ENCODE measurements at places on chromosomes 6 and 20. TPM values are rescaled to one million over a fixed set of nuclear protein-coding genes. Genes with fewer than 3 reads are reported as not detected.
A peak's percentile ranks its signal among the peaks of the same experiment; 100 is the strongest.

DNA sequence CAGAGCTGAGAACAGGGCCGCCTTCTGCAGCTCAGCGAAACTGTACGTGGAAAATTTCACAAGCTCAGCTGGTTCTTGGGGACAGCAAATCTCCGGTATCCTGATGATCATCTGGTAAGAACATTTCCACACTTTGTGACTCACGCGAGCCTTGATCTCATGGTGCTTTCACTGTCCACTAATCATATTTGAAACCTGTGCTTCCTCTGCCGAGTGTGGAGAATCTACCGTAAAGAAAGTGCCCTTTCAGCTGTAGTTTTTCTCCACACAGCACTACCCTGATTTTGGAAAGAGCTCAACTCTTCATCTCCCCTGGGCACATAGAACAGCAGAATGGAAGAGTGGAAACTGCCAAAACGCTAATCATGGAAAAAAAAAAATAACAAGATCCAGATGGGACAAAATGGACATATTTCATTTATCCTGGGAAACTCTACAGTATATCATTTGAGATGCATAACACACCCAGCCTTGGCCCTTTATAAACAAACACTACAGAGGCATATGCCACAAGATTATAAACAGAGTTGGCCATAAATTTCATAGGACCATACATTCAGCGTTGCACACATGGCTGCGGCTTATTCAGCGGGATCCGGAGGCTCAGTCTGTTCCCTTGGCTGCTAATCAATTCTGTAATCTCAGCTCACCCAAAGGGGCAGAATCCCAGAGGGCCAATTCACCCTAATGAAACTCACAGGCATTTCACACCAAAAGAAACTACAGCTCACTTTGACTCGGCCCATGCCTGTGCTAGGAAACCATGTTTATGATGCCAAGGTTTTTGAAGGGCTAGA lies 434.5 kb downstream of the HDGFL1 start:
- no peak for DNase-seq

DNA sequence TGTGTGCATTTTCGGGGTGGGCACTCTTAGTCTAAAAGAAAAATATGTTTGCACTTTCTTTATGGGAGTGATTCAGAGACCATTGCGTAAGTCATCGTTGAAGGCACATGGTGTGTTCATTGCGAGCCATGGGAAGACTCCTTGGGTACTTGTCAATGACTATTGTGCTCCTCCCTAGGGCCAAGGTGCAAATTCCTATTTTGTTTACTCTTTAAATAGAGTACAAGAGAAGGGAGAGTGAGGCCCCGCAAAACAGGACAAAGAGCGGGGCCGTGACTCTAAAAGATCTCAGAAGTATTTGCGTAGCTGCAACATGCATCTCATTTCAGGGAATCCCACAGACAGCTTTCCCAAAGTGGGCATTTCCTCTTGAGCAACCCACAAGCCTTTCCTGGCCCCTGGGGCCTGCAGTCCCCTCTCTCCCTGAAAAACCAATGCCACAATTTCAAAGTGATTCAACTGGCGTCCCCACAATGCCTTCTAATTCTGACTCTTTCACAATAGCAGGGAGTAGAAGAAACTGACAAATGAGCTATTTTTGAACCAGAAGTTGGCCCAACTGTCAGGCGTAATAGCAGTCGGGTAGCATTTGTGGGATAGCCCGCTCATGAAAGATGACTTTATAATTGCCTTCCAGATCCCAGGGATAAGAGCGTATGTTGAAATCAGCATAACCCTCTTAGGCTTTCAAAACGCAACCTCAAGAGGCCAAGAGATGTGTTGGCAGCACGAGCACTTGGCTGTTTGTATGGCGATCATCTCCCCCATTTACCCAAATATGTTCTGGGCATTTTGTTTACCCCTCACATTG lies 277.9 kb upstream of the BMP2 start:
- DNase-seq, result peak; percentile 97

- DNase-seq, result no peak
Observed at GRCh38 chr6:111838749-111839484, 34.3 kb downstream of the FYN start.

DNA sequence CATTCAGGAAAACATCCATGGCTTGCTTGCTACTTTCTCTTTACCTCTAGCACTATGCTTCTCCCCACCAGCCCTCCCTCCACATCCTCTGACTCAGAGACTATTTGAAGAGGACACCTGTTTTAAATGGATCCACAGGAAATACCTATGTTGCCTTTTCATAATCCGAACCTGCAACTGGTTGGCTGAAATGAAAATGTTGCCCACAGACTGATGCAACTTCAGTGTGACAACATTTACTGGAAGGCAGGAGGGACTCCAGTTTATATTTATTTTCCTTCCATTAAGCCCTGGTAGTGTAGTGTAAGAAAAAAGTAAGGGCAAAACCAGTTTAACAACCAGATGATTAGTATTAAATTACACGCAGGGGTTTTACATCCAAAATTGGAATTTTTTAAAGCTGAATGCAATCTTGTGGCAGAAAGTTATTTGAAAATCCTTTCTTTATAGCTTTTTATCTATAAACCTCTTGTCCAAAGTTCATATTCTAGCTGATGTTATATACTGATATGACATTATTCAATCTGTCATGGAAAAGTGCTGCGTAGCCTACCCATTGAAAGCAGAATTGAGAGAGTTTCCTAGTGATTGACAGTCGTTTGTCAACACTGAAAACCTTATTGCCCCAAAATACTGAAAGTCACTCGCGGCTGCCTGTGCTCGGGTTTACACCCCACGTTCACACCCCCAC lies 881 bp upstream of the AIG1 start:
- DNase-seq, result peak; percentile 93

DNA sequence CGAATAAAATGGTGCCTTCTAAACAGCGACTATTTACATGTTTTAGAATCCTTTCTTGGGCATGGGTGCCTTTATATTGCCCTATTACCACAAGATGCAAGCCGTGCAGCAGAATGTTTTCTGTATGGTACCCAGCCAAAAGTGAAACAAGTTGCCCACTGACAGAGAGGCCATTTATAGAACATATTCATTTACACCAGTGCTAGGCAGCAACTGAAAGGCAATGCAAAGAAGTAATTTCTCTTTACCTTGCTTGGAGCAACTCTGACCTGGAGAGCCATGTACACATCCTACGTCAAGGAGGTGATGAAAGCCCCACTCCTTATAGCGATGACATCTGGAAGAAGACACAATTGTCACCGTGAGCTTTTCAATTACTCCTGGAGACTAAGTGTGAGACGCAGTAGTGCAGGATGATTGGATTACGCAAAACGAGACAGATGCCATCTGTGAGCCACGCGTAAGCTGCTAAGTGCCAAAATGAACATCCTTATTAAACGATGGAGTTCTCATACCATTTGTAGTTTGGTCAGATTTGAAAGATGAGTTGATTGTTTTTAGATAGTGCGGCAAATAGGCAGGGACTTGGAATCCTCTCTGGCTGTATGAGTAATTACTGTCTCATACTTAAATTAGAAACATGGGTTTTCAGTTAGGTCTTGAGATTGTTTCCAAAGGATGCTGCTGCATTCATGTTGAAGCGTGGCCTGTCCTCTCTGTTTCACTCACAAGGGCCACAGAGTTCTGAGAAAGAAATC lies at the start of gene TMEM244:
TMEM244 (minus strand) TSS at position 408 of the 758 bp plus-strand sequence; CDS start at position 281, 127 bp downstream.
- DNase-seq, result peak; percentile 28

The HLA-DRB1 gene
- not detected for total RNA-seq

The KCNK5 gene
- 3.5 TPM for total RNA-seq

DNA sequence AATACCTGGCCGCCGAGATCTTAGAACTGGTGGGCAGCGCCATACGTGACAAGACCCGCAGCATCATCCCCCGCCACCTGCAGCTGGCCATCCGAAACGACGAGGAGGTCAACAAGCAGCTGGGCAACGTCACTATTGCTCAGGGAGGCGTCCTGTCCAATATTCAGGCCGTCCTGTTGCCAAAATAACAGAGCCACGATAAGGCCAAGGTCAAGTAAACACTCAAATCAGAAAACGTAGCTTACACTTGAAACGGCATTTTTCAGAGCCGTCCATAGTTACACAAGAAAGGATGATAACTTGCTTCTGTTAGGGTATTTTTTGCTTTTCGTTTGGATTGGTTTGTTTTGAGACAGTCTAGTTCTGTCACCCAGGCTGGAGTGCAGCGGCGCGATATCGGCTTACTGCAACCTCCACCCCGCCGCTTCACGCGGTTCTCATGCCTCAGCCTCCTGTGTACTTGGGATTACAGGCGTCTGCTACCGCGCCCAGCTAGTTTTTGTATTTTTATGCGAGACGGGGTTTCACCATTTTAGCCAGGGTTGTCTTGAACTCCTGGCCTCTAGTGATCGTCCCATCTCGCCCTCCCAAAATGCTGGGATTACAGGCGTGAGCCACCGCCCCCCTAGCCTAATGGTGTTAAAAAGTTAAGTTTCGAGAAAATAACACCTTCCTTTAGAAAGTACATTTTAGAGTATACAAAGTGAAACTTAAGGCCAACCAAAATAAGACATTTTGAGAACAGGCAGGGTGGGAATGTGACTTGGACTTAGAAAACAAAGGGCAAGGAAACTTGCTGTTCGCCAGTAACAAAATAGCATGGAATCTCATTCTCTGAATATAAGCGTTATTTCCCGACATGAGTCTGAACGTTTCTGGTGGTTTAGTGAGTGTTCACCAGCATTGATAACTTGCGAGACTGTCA lies 42.8 kb upstream of the HFE start:
- no peak for DNase-seq

- DNase-seq, result no peak
Observed at GRCh38 chr6:151381722-151382121, 9.6 kb downstream of the ZBTB2 start.

- peak; percentile 64 for DNase-seq
Observed at GRCh38 chr20:23320317-23320716, 30.3 kb upstream of the NXT1 start.

- no peak for DNase-seq
Observed at GRCh38 chr20:10571313-10571815, 102.4 kb downstream of the JAG1 start.

DNA sequence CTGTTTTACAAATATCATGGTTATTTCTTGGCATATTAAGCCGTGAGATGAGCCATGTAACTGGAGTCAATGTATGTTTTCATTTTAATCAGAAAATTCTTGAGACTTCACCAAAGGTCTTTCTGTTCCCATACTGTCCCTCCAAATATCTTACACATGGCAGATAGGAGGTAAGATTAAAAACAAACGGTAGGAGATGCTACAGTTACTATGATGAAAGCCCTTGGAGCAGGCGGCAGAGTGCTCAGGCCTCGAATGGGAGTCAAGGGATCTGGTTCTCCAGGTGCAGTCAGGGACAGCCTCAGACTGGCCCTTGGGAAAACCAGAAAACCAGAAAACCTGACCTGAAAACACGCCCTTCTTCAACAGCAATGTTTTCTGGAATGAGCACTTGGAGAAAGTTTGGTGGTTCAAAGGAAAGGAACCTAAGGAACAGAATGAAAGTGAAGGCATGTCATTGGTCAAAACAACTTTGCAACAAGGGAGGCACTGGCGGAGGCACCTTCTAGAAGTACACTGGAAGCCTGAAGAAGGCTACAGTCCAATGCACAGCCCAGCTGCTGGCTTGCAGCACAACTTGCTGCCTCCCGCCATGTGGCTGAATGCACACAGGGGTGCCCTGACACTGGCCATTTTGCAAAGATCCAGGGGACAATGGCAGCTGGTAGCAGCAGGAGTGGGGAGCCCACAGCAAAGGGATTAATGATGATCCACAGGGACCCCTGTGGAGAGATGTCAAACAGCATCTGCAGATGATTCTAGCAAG lies 17.4 kb upstream of the FOXO3 start:
- DNase-seq, result peak; percentile 4

The NR2E1 gene
- not detected for total RNA-seq

The SRSF12 gene
- total RNA-seq, result not detected

DNA sequence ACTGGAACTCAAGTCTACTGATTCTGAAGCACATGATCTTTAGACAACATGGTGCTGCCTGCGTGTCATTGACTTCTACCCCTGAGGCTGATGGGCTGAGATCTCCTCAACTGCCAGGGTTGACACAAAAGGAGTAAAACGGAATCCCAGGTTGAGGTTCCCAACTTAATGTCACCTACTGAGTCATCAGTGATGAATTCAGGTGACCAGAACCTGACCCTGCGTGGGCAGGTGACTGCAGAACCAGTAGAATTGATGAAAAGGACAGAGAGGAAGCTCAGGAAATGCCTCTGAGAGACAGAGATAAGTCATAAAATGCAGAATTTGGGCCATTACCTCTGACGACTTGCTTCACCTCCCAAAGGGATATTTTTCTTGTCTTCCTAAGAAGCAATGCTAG lies 7.7 kb upstream of the KIZ start:
- DNase-seq, result peak; percentile 47

The DSP gene
- total RNA-seq, result 71.6 TPM

DNA sequence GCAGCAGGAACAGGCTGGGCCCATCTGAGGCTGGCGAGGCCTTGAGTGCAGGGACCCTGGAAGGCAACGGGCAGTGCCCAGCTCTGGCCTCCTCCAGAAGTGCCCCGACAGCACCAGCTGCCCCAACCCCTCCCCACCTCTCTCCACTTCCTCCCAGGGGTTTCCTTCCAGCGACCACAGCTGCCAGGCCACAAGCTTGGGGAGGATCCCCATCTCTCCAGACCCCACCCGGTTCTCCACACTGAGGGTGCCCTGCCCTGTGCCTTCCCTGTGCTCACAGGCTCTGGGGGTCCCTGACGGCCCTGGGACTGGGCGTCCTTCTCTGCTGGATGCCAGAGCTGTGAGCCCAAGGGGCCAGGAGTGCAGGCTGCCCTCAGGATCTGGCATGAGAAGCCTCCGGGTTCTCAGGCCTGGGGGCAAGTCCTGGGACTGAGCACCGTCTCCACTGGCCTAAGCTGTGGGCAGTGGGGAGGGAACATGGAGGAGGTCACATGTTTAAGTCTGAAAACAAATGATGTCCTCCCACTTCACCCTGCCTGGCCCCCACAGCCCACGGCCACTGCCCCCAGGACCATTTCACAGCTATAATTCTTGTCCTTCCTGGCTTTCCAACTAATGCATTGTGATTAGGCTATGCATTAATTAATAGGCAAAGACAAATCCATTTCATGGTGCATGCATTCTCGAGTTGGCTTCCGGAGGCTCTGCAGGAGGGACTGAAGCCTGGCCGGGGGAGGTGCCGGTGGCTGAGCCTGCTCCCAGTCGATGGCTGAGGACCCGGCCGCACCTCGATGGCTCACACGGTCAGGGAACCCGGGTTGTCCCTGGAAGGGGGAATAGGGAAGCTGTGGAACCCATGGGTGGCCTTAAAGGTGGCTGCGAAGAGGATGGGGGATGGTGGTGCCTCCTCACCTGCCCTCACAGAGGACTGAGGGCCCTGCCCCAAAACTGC lies 24.4 kb downstream of the BHLHE23 start:
- DNase-seq, result no peak
